ENCODE measurements at places on chromosomes 4 and X. TPM values are rescaled to one million over a fixed set of nuclear protein-coding genes. Genes with fewer than 3 reads are reported as not detected.

TLR10 gene
- 0.05 TPM for total RNA-seq

SLC9A7 gene
- total RNA-seq: 12.2 TPM

CBLL2 gene
- not detected for total RNA-seq

MAOB gene
- total RNA-seq: 0.27 TPM

STBD1 gene
- total RNA-seq: 6.4 TPM
